ENCODE measurements at places on chromosomes 3 and 15.

DNA sequence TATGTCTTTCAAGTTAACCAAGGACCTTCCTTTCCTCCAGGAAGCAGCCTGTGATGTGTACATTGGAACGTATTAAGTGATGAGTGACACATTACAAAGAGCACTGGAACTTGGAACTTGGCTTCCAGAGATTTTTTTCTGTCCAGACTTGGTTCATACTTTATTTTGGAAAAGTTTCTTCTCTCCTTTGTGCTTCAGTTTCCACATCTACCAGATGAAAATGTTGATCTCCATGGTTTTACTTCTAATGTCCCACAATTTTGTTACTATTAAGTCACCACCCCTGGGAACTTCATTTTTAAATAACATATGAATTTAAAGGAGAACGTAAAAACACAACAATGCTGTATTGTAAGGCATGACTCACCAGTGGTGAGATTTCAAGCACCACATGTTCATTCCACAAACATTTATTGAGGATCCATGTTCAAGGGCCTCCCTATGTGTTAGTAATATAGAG is 290.7 kb upstream of the LMCD1 start:
- no peak for DNase-seq

DNA sequence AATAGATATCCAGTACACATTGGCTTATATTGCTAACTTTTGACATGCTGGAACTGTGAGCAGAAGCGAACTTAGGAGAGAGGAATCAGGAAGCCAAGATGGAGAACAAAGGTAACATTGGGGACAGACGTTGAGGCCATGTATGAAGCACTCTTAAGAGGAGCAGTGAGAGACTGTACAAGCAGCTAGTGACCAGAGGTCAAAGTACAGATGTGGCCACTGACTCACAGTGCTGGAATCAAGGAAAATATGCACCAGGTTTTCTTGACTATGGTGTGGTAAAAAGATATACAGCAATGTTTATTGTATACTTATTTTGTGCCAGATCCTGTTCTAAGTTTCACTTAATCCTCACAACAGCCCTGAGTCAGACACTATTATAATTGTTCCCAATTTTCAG is 2.0 kb upstream of the IL20RB start:
- DNase-seq = no peak

- no peak for DNase-seq
Observed at GRCh38 chr3:61903074-61903473, 341.7 kb downstream of the PTPRG start.

GRCh38 chr3:38274864-38275649 is 7.0 kb upstream of the SLC22A14 start:
- no peak for DNase-seq

DNA sequence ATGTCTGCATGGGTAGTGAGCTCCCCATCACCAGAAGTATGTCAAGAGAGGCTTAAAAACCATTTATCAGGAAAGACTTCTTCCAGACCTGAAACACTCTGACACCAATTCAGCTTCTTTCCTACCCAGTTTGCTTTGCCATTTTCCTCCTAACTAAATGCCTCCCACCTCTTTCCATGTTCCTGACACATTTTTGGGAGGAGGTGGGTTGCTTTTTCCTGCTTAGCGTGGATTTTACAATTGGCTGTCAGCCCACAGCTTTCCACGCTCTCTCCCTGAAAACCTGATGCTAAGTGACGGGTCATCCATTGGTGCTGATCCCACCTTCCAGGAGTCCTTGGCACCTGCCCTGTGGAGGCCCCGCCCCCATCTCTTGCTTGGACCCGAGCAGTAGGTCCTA is 264.9 kb upstream of the ST8SIA2 start:
- no peak for DNase-seq

GRCh38 chr3:44954304-44954703 is 21.7 kb downstream of the ZDHHC3 start:
- no peak for DNase-seq

DNA sequence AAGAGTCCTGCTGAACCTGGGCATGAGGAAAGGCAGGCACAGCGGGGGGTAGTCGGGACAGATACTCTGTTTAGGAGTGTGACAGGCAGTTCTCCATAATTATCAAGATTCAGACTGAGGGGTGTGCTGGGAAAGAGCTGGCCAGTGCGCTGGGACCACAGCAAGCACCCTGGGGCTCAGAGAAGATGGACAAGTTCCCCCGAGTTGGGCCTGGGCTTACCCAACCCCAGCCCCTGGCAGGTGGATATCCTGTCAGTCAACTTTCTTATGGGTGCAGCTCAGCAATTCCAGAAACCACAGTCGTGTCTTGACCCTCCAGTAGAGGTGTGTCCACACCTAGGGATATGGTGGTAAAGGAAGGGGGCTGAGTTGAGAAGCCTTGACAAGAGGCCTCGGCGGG is 49.2 kb upstream of the PRR20G start:
- no peak for DNase-seq

DNA sequence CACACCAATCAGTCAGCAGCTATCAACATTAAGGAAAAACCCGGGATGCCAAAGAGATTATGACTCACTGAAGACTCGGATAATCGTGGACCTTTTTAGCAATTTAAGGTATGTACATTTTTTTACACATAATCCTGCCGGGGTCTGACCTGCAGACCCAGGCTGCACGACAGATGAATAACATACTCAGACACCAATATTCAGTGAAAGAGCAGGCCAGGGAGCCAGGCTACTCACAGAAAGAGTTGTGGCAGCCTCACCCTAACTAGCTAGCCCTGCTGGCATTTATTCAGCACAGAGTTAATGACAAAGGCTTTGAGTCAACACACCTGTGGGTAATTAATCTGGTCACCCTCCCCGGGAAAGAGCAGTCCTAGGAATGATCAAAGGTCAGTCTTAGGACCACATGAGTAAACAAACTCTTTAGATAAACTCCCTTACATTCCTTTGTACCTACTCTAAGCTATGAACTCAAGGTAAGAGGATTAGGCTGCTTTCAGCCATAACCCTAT is 727.5 kb downstream of the TBL1XR1 start:
- DNase-seq = no peak

DNA sequence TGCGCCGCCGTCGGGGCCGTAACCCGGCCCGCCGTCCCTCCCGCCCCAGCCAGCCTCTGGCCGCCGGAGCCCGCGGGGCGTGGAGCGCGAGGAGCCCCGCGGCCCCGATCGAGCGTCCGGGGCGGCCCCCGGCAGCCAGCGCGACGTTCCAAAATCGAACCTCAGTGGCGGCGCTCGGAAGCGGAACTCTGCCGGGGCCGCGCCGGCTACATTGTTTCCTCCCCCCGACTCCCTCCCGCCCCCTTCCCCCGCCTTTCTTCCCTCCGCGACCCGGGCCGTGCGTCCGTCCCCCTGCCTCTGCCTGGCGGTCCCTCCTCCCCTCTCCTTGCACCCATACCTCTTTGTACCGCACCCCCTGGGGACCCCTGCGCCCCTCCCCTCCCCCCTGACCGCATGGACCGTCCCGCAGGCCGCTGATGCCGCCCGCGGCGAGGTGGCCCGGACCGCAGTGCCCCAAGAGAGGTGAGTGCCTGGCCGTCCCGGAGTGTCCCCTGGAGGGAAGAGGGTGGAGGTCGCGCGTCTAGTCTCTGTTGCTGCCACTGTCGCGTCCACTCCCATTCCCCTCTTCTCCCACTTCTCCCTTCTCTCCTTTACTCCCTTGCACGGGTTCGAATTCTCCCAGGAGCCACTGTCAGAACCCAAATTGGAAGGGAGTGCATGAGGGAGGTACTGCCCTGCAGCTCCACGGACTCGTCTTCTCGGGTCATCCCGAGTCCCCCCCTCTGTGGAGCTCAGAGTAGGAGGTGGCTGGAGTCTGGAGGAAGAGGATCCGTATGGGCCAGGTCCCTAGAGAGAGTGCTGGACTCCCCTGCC is 585 bp downstream of the CSK start:
- DNase-seq = peak; percentile 34

DNA sequence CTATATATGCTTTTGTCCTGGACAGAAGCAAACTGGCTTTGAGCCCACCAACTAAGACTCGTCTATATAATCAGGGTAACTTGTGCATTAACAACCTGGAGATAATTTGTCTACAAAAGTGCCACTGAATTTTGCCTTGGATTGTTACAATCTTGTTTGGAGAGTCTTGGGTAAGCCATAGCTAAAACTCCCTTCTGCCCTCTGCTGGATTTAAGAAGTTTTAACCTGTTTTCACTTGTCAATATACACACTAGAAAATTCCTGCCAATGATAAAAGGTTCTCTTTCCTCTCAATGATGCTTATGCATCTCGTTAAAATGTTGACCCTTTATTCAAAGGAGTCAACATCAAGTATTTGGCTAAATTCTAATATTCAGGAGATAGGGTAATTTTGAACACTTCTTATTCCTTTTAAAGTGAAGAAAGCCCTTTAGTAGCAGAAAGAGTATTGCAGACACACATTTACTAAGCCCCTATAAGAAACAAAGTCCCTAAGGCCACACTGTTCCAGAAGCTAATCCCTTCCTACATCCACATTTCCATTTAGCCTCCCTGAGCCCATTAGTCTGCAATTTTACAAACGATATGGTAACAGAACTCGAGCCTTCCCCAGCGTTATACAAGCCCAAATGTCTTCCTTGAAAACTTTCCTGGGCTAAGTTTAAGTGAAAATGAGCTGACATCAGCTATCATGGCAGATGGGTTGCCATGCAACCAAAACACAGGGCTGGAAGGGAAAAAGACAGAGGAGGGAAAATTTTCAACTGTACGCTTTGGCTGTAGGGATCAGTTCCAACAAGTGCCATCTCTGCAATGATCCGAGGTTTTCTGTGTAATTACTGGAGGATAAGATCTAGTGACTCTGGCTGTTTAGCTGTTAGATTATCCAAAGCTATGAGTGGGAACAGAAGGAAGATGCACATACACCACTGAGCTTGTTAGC is 75.9 kb upstream of the FGF12 start:
- peak; percentile 2 for DNase-seq

- DNase-seq = no peak
Observed at GRCh38 chr15:77019521-77020331, 24.8 kb downstream of the PSTPIP1 start.

- DNase-seq = no peak
Observed at GRCh38 chr15:41927536-41927935, 33.7 kb upstream of the SPTBN5 start.

GRCh38 chr3:182111967-182112366 is 400.2 kb downstream of the SOX2 start:
- no peak for DNase-seq

GRCh38 chr15:42059661-42060476 is 34.5 kb downstream of the PLA2G4D start:
- DNase-seq = peak; percentile 59

DNA sequence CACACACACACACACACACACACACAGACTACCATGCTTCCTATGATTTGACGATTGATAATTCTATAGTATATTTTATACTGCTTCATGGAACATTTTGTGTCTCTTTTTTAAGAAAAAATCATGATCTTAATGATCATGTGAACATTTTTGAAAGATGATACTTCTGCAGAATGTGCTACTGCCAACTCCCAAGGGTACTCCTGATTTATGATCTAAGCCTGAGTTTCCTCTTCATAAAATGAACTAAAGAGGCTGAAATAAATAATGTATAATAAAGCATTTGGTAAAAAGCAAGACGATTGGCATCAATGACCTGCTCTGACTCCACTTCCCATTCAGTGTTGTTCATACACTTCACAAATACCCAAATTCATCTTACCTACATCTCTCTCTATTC is 333.8 kb upstream of the RBMS3 start:
- DNase-seq = no peak

All from hematopoietic multipotent progenitor cell treated with erythropoietin and hydrocortisone succinate and interleukin-3 and kit ligand, for 15 days (in vitro differentiated cells).